ENCODE measurements at places on chromosomes 6 and 20.

DNA sequence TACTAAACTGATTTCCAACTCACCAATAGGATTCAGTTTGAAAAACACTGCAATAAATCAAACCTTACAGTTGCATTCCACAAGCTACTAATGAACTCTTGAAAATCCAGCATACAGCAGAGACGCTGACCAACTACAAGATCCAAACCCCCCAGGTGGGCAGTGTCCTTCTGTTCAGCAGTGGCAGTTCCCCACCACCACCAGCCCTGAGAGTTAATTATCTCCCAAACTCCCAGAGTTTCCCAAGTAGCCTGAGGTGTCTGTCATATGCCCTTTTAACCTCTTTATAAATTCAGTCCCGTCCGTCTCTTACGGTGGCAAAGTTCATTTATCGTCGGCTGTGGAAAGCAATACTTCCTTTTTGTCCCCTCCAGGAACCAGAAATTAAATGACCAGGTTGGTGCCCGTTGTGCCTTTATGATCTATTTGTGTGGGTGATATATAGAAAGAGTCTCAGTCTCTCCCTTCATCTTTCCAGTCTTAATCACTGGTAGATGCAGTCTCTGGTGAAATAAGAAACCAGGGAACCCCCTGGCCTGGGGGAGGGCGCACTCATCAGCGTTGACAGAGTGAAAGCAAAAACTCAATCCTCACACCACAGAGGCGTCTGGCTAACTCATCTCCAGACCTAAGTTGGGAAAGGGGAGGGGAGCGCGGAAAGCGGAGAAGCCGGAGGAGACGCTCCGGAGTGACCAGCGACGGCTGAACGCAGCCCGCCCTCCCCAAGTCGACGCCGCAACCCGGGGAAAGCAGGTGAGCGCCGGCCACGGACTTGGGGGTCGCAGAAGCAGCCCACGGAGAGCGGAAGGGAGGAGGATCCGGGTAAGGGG, 717 bp downstream of the MRPL14 start:
- DNase-seq: no peak

DNA sequence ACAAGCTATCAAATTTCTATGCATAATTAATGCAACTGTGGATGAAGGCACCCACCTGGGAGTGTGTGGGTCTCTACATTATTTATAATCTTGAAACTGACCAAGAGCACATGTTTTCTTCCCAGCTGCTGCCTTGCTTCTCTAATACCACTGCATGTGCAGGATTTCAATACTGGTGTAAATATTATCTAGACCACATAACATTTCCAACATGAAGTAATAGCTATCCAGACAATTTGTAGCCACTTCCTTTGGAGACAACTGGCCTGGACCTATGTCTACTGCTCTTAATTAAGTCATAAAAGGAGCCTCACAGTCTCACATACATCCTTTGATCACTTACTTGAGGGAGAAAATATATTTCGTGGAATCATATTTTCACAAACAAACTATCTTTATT, 180.7 kb downstream of the HIVEP2 start:
- no peak for DNase-seq

GRCh38 chr6:34543421-34543820, 12.7 kb downstream of the SPDEF start:
- DNase-seq: no peak

- DNase-seq: no peak
Observed at GRCh38 chr20:32064667-32065066, 12.6 kb downstream of the HCK start.

- DNase-seq: no peak
Observed at GRCh38 chr6:119677384-119677783, 327.8 kb upstream of the MAN1A1 start.

- no peak for DNase-seq
Observed at GRCh38 chr6:8014947-8015346, 49.2 kb downstream of the BLOC1S5 start.

GRCh38 chr20:31515775-31516107, 1.5 kb downstream of the HM13 start:
- DNase-seq: no peak

DNA sequence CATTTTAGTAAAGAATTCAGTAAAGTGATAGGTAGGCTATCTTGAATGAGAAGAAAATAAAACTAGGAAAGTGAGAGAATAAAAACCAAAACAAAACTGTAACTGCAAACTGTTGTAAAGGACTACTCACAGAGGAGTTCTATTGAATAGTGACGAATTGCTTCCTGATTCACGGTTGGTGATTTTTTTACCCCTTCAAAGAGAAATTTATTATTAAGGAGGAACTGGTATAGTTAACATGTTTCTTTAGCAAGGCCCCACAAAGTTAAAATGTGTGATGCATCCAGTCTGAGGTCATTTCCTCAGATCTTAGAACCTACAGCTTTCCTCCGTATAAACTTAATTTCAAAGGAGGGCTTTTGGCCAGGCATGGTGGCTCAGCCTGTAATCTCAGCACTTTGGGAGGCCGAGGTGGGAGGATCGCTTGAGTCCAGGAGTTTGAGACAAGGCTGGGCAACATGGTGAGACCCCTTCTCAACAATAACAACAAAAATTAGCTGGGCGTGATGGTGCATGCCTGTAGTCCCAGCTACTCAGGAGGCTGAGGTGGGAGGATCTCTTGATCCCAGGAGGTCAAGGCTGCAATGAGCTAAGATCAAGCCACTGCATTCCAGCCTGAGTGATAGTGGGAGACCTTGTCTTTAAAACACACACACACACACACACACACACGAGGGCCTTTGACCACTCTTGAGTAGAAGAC, 8.3 kb downstream of the PRDM1 start:
- DNase-seq: no peak

GRCh38 chr6:26299286-26300042, 65.5 kb upstream of the BTN3A2 start:
- no peak for DNase-seq

DNA sequence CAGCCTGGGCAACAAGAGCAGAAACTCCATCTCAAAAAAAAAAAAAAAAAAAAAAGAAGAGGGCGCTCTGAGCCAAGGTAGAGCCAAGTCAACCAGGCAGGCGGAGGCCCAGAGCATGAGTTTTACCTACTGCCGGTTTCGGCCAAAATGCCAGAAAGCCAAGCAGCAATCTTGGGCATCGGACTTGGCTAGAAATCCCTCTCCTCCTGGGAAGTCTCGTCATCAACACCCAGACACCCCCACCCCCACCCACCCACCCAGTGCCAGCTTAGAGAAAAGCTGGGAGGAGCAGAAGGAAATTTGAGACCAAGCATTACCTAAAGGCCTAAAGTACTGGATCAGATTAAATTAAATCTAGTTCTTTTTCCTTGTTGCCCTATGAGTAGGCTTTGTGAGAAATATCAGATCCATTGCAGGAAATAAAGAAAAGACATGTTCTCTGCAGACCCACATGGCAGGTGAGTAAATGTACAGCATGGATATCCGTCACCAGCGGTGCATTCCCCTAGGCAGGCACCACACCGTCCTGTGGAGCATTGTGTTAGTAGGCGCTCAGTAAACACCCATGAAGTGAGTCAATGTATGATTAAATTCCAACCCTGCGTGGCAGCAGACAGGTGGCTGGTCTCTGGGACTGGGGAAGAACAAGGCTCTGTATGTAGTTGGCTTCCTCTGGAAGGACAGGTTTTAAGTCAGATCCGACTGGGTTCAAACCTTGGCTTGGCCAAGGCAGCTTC, 21.0 kb downstream of the RIPOR3 start:
- DNase-seq: no peak

DNA sequence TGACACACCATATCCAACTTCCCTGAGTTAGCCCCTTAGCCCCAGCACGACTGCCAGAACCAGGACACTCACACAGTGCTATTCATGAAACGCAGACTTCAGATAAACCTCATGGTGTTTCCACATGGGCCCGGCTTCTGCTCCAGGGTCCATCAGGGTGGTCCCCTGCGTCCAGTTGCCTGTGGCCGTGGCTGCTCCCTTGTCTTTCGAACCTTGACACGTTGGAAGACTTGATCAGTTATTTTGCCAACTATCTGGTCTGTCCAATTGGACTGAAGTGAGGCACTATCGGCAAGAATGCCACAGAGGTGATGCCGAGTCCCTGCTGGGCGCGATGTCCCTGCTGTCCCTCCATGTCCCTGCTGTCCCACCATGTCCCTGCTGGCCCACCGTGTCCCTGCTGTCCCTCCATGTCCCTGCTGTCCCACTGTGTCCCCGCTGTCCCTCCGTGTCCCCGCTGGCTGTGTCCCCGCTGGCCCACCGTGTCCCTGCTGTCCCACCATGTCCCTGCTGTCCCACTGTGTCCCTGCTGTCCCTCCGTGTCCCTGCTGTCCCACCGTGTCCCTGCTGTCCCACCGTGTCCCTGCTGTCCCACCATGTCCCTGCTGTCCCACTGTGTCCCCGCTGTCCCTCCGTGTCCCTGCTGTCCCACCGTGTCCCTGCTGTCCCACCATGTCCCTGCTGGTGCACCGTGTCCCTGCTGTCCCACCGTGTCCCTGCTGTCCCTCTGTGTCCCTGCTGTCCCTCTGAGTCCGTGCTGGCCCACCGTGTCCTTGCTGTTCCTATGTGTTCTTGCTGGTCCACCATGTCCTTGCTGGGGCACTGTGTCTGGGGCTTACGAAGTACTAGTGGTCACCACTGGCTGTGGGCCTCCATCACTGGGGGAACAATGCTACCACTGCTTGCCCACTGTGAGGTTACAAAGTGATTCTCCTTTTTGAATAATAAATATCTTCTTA, 251.4 kb downstream of the DLL1 start:
- no peak for DNase-seq

DNA sequence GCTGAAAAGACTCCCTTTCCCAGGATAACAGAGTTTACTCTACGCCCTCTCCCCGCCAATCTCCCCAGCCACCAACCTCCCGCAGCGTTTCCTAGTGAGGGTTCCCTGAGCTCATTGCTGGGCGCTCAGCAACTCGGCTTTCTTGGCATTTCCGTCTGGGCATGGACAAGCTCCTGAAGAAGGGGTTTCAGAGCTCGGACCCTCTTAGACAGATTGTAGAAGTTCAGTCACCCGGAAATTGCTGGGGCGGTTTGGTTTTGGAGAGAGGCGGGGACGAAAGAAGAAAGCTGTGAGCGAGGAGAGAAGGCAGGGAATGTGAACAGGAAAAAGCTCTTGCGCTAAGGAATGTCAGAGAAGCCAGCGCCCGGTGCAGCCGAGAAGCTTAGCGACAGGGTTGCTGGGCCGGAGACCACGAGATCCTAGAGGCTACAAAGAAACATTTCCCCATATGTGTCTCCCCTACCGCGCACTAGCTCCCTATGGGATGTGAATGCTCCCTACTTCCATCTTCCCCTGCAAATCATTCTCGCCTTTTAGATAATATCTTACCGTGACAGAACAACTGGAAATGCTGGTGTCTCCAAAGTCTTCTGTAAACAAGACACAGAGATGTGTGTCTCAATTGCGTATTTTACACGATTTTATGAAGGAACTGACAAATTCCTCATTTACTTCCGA, 15.8 kb downstream of the POM121L2 start:
- no peak for DNase-seq

GRCh38 chr6:75794351-75794846, 45.4 kb downstream of the MYO6 start:
- DNase-seq: no peak

- DNase-seq: no peak
Observed at GRCh38 chr6:36754582-36755434, 57.2 kb downstream of the RAB44 start.

GRCh38 chr6:56930846-56931245, 24.1 kb upstream of the BEND6 start:
- no peak for DNase-seq

DNA sequence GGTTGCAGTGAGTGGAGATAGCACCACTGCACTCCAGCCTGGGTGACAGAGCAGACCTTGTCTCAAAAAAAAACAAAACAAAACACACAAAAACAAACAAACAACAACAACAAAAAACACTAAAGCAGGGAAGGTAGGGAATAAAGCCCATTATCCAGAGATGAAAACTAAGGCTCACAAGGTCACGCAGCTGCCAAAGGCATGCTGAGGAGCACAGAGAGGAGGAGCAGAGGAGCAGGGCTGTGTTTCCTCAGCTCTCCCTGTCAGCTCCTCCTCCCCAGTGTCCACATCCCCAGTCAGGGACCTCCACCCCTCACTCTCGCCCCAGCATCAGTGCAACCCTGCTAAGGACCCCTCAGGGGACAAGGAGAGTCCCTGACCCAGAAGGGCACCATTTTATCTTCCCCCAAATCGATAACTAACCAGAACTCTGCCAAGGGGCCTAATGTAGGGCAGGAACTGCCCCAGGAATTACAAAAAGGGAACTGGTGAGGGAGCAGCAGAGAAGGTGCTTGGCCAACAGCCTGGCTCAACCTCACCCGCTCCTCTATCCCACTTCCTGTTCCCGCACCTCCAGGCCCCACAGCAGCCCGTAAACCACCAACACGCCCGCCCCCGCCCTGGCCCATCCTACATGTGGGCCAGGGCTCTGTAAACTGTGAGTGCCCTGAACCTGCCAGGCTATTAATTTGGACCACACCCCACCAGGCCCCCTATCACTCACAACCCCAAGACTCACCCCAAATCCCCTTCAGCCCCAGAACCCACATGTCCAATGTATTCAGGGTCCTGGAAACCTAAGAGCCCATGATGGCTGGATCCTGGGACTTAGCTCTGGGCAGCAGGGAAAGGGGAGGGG, 9.0 kb downstream of the TEAD3 start:
- DNase-seq: no peak

- no peak for DNase-seq
Observed at GRCh38 chr6:9564021-9564420, 850.9 kb downstream of the TFAP2A start.

GRCh38 chr6:35086282-35086632, 54.9 kb downstream of the TCP11 start:
- DNase-seq: no peak

GRCh38 chr20:39631557-39631956, 669.4 kb downstream of the DHX35 start:
- no peak for DNase-seq

DNA sequence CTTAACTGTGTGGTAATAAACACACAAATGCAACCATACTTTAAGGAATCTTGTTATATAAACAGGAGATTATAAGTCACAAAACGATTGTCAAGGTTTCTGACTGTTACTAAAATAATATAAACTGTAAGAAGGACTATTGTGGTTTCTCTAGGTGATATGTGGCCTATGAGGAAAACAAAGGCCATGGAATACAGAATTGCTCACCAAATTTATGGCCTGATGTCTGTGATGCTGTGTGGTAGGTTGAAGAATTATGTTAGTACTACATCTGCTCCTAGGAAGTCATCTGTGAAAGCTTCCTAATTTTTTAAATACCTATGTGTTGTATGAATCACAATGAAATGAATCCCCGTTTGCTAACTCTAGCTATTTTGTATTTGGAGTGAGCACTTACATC, 875.4 kb upstream of the MAP3K7 start:
- DNase-seq: no peak

DNA sequence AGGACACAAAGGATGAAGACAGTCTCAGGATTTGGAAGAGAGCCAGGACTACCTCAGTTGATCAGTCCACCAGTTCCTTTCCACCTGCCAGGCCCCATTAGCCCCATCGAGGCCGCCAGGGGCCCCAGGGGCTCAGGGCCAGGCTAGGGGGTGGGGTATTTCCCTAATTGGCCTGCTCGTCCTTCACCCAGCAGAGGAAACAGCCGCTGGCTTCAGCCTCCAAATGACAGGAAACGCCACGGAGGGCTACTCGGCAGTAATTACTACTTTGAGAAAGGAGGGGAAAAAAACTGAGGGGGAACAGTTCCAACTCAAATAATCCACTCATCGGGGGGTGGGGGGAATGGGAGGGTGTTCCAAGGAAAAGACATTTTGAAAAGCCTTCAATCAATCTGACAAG, 42.7 kb downstream of the MAFB start:
- DNase-seq: peak; percentile 77

Data from NCI-H1417 treated with DMSO at 0.1 percent for 48 hours (cell line).